ENCODE measurements at places on chromosomes 3 and 15. TPM values are rescaled to one million over a fixed set of nuclear protein-coding genes. Genes with fewer than 3 reads are reported as not detected.

The MAGEL2 gene
- not detected for total RNA-seq

GRCh38 chr3:171168086-171168485 is 141.6 kb upstream of the SLC2A2 start:
- no peak for DNase-seq

GRCh38 chr3:161946443-161946960 is 449.9 kb downstream of the OTOL1 start:
- no peak for DNase-seq

DNA sequence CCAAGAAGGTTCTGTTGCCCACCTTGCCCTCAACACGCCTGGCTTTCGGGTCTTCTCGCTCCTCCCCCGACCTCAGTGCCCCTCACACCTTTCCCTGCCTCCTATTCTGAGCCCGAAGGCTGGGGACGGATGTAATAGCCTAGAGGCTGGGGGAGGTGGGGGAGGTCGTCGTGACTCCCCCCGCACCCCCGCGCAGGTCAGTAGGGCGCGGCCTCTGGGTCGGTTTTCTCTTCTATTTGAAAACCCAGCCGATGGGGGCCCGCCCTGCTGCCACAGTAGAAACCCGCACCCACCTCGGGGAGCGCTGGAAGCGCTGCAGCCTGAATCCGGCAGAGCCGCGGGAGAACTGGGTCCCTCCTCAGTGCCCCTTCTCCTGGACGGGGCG is 1.0 kb upstream of the RBPMS2 start:
- no peak for DNase-seq

- DNase-seq: no peak
Measured at GRCh38 chr3:99674086-99674789, 35.8 kb downstream of the COL8A1 start.

DNA sequence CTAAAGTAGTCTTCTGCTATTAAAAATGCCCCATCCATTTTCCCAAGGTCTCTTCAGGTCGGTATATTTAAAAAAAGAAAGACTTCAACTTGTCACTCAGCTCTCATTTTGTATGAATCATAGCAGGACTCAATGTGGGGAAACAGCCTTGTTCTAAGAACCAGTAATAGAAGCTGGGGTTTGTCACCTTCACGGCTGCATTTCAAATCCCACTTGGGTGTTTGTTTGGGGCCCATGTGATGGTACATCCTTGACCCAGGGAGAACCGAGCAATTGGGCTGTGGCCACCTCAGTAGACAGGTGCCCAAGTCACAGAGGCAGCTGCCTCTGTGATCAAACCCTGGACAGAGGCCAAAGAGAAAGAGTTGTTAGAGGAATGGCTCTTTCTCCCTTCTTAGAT is 70.3 kb upstream of the ARL8B start:
- no peak for DNase-seq

GRCh38 chr3:119571230-119571629 is 8.1 kb upstream of the ADPRH start:
- DNase-seq: no peak

- no peak for DNase-seq
Measured at GRCh38 chr3:64056606-64057180, 33.4 kb upstream of the PSMD6 start.

DNA sequence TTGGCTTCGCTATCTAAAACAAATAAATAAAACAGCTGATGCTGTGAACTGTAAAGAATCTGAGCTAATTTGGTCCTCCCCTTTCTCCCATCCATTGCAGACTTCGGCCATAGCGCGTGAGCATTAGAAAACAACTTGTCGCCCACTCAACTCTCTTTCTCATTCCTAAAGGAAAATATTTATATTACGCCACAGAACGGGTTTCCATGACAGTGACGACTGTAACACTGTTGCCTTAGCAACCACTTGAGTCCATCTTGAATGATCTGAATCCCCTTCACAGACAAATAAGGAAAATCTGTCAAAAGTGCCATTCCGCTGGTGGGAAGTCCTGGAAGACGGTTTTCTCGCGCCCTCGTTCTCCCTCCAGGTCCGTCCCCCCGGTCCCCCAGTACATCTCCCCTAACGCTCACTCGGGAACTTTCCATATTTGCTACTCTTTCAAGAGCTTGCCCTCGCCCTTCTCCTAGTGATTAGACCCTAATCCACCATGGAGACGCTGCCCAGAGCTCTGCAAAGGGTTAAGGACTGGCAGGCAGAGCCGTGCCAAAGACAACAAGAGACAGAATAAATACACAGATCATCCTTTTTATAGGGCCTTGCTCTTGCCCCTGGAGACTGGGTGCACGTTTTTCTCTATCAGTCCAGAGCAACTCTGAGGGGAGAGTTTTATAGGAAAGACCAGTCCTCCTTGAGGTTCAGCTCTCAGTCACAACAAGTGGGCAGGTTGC is 50.5 kb downstream of the CRYGS start:
- no peak for DNase-seq

- DNase-seq: no peak
Measured at GRCh38 chr3:175646865-175647264, 787.7 kb downstream of the NAALADL2 start.

- no peak for DNase-seq
Measured at GRCh38 chr3:28905798-28906197, 375.1 kb upstream of the RBMS3 start.

The ACOX2 gene
- 33.4 TPM for total RNA-seq

DNA sequence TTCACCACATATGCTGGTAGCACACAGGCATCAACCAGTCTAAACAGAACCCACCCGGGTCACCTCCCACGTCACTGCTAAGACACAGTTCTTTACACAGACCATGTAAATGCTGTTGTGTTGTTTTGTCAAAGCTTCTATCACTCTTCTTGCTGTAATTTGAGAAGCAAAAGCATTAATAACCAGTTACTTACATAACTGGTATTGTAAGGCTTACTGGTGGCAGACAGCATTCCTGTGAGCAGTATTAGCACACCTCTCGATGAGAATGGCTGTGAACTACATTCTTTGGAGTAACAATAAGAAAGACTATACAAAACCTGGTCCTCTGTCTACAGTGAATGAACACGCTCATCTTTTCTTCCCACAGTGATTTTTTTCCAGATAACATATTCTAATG is 479.2 kb downstream of the LPP start:
- no peak for DNase-seq

The SPATA16 gene
- total RNA-seq: not detected

- peak; percentile 37 for DNase-seq
Measured at GRCh38 chr3:192082730-192083660, 622.0 kb downstream of the PYDC2 start.

GRCh38 chr15:60340207-60340921 is 57.4 kb downstream of the ANXA2 start:
- DNase-seq: no peak

The P3H2 gene
- 1.3 TPM for total RNA-seq

DNA sequence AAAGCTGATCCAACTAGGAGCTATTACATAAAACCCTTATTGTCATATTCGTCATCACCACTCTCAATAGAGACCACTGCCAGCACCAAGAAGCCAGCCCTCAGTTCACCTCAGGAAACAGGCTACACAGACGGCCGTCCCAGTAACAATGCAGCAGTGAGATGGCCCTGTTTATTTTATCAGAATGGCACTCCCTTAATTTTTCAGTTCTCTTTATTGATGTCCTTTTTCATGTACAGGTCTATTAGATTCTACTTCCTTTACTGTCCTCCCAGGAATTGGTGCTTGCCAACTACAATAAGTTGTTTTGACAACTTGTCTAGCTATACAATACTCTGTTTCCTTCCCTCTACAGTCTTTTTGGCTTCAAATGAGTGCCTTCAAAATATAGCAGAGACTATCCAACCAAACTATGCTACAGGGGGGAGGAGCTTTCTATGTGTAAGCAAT is 272.5 kb downstream of the ZBTB20 start:
- DNase-seq: no peak

The ANKUB1 gene
- total RNA-seq: not detected

The GAP43 gene
- 0.22 TPM for total RNA-seq

GRCh38 chr15:76932135-76932966 is 802 bp downstream of the RCN2 start:
- no peak for DNase-seq

- DNase-seq: no peak
Measured at GRCh38 chr3:42410370-42411131, at the start of gene LYZL4. Gene LYZL4 (minus strand): TSS chr3:42410610. CDS start chr3:42407251, 3,359 bp downstream.

DNA sequence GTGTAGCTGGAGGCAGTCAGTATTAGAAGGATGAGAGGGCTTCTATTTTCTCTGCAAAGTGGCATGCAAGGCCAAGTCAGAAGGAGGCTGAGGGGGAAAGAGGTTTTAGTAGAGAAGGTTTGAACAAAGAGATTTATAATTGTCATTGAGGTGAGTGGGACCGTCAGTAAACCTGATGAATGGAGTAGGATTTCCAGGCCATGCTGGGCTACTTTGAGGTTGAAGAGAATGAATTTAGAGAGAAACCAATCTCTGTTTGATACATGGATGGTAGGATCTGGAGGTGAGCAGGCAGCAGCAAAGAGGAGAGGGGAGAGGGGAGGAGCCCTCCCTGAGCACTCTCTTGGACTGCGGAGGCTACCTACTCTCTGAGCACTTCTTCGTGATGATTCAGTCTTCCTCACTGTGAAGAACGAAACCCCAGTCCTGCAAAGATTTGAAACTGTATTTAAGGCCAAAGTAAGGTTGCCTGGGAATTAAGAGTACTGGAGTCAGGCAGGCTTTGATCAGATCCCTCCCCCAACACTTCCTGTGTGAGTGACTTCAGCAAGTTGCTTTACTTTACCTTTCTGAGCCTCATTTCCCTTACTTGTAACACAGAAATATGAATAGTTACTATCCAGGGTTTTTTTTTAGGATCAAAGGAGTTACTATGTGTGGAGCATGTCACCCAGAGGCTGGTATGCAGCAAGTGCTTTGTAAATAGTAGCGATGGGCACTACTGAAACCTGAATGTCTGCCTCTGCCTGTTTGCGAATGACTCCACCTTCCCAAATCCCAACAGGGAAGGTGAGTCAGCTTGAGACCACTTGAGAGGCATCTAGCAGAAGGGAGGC is 75.8 kb downstream of the RPL39L start:
- DNase-seq: no peak

DNA sequence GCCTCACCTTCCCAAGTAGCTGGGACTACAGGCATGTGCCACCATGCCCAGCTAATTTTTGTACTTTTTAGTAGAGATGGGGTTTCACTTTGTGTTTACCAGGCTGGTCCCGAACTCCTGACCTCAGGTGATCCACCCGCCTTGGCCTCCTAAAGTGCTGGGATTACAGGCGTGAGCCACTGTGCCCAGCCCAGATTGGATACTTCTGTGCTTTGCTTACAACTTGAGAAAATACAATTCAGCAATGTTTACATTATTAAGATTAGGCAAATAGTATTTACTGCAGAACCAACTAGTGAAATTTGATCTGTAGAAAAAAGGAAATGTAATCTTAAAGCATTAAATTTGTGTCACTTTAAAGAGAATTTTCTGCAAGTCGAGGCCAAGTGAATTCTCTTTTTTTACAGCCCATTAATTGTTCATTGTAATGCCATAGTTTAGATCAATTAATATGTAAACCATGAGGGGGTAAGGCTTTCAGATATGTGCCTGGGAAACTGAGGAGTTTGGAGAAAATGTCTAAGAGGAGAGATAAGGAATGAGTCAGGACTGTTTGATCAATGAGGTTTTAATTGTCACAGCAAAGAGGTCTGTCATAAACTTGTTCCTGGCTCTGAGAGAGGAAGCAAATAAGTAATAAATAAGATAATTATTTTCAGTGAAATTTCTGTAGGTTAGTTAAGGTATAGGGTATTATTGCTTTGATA is 15.3 kb downstream of the PYDC2 start:
- DNase-seq: no peak

The GUCA1C gene
- total RNA-seq: not detected

The CPEB1 gene
- 1.9 TPM for total RNA-seq

DNA sequence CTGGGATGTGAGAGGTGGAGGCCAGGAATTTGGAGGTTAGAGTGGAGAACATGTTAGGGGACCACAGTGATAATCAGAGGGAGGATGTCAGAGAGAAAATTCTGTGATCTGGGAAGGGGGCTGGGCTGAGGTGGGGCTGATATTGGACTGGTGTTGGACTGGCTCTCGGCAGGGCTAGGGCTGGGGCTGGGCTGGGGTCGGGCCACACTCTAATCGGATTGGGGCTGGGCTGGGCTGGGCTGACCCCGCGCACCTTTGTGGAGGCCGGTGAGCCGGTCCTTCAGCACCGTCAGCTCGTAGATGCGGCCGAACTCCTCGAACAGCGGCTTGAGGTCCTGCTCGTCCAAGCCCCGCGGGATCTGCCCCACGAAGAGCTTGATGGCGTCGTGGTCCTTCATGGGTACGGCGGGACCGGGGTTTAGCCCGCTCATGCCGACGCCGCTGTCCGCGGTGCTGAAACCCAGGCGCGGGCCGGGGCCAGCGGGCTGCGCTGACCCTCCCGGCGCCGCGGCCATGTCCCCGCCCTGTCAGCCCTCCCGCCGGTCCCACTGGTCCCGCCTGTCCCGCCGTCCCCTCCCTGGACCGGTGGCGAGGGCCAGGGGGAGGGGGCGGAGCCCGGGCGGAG is 485 bp downstream of the CELF6 start:
- peak; percentile 88 for DNase-seq

DNA sequence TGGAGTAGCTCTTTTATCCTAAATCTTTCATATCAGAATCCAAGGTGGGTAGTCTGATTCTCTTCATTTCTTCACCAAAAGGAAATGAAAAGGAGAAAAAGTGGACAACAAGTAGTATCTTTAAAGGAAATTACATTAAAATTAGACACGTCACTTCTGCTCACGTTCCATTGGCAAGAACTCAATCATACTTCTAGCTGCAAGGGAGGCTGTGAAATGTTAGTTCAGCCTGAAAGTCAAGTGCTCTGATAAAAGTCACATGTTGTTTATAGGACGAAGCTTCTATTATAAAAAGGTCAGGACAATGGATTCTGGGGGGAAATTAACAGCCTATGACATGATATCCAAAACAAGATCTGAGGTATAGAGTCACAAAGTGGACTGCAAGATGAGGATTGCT is 164.6 kb upstream of the MCTP2 start:
- DNase-seq: no peak

DNA sequence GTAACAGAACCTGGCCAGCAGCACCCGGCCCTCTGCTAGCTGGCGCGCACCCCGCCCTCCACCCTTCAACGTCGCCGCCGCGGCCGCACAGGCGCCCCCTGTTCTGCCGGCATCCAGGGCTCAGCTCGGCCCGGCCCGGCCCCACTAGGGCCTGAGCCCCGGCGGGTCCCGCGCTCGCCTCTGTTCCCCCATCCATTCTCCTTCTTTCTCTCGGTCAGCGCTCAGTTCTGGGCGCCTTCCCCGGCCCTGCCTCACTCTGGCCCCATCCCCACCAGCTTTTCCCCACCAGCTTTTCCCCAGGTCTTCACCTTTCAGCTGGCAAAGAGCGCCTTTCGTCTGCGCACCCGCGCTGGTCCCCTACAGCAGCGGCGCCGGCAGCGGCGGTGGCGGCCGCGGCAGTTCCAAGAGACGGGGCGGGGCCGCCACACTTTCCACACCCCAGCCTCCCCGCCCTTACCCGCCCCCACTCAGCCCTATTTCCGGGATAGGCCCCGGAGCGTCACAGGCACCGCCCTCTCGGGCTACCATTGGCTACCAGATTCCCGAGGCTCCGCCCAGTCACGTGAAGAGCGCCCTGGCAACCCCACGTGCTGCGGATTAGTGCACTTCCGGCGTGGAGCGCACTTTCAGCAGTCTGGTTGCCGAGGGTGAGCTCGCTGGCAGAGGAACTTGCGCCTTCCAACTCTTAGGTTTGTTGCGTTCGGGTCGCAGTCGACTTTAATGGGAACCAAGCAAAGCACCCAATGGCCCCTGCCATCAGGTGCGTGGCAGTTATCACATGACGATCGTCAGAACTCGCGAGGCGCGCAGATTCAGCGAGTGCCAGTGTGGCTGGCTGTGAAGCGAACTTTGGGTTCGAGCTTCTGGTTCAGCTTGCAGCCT is at the start of gene EIF5A2:
Gene EIF5A2, minus strand, starts transcription at position 403 of the 882 bp plus-strand sequence. CDS start 831 bp downstream, outside the sequence.
- DNase-seq: peak; percentile 98

The SI gene
- not detected for total RNA-seq

- no peak for DNase-seq
Measured at GRCh38 chr15:70112074-70112395, 14.3 kb upstream of the TLE3 start.

The ALDH1A2 gene
- total RNA-seq: 14.2 TPM

The SERINC4 gene
- total RNA-seq: 0.30 TPM
